ENCODE measurements at places on chromosomes 13 and 19. TPM values are rescaled to one million over a fixed set of nuclear protein-coding genes. Genes with fewer than 3 reads are reported as not detected.

DNA sequence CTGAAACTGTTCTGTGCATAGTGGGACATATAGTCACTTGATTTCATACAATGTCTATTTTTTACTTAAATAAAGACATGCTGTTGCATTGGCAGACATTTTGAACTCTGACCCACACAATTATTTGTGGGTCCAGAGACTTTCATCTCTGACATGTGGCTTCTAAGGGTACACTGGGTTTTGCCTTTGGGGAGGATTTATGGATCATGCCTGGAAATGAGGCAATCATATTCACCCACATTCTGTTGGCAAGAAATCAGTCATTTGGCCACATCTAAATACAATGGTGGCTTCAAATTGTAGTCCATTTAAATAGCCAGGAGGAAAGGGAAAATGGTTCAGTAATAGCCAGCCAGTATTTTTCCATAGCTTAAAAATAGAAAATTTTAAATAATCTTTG lies 238.3 kb upstream of the KLF12 start:
- no peak for DNase-seq

GRCh38 chr19:3054265-3054971 lies 7.9 kb downstream of the TLE5 start:
- no peak for DNase-seq

DNA sequence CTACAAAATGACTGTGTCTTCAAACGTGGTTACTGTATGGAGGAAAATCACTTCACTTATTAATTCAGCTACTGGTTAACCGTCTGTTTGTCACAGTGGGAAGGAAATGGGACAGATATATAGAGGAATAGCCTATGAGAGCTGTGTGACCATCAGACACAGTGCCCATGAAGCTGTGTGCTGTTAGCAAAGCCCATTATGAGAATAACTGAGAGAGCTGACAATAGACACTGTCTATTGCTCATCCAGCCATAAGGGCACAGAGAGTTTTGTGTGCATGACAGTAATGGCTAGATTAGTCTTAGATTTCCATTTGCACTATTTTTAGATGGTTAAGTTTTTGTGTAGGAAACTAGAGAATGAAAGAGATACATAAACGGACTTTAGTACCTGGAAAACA lies 64.1 kb upstream of the POSTN start:
- no peak for DNase-seq

DNA sequence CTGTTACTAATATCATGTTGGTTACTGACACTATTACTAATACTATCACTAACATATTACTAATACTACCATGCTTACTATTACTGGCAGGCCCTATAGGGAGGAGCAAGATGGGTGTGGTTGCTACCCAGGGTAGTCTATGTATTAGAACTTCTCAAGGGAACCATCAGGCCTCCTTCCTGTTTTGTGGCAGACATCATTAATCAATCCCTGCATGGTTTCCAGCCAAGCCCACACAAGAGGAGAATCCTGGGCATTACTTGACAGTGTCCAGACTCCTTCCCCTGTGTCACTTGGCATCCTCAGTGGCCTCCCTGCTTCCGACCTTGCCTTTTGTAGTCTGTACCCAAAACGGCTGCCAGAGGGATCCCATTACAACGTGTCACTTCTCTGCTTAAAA lies 8.9 kb downstream of the HAS1 start:
- no peak for DNase-seq

- DNase-seq = no peak
These were observed 2.1 kb upstream of the F10 start for GRCh38 chr13:113120300-113121182.

GRCh38 chr19:12636631-12637030 lies 25.9 kb downstream of the ZNF791 start:
- DNase-seq = no peak

DNA sequence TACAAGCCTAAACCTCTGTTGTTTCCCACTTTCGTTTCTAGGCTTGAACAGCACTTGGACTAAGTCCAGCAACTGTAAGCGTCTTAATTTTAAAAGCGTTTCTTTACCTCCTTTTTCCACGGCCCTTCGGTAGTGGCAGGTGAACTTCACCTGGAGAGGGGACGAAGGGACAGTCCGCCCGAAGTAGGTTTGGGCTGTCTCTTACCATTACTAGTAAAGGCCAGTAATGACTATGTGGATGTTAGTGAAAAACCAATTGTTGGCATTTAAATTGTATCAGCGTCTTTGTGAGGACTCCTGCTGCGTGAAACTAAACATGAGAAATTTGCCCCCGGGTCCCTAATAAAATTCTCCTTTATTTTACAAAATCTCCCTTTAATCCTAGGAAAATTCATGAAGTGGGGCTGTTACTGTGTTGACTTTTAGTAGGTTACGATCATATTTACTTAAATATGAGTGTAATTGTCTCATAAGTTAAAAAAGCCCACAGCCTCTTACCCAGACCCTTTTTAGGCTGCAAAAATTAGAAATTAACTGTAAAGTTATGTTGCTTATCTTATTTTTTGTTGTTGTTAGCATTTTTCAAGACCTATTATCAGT lies 983 bp downstream of the ITM2B start:
- DNase-seq = no peak

DNA sequence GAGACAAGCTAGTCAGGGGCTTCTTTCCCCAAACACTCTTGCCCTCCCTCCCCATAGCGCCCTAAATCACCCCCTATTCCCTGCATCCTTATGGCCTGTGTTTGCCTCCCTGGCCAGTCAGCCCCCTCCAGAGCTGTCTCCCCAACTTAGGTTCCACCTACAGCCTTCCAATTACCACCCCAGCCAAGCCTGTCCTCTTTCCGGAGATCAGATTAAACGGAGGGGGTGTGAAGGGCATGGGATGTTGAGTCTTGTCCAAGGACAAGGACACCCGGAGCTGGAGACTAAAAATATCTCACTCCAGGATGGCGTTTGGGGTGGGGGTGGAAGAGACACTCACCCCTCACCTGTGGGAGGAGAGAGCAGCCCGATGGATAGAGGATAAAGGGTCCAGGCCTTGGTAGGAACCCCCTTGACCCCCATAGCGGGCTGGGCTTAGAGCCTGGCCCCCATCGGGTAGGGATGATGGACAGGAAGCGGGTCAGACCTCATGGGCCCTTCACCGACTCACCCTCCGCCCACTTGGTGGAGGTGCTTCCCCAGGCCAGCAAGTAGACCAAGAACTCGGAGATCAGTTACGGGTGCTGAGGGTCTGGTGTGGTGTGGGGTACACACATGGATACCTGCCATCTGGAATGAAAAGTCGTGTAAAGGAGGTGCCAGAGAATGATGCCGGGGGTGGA lies 6.0 kb downstream of the ZNF865 start:
- no peak for DNase-seq

GRCh38 chr13:95822303-95822702 lies 145.4 kb downstream of the DNAJC3 start:
- DNase-seq = no peak

GRCh38 chr19:13795595-13796300 lies 505 bp downstream of the ZSWIM4 start:
- peak; percentile 24 for DNase-seq

DNA sequence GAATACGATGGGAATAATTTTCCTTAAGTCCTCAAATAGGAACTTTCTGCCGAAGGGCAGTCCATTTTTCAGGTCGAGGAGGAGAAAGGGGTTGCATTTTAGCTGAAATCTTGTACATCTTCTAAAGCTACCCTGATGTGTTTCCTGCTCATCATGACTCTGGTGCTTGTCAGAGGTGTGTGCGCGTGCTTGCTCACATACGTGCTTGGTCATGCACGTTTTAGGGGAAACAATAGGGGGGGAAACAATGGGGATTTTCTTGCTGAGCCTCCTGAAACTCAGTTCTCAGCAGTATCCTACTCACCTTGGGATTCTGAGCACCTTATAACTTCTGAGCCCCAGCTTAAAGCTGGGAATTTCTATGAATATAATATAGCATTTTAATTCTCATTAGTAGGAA lies 44.7 kb downstream of the TM9SF2 start:
- no peak for DNase-seq

DNA sequence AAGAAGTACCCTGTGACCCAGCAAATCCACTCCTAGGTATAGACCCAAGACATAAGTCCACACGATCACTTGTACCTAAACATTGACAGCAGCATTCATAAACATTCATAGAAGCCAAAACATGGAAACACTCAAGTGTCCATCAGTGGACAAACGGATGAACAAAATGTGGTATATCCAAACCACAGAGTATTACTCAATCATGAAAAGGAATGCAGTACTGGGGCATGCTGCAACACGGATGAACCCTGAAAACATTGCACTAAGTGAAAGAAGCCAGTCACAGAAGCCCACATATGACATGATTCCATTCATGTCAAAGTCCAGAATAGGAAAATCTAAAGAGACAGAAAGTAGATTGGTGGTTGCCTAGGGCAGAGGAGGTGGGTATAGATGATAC lies 22.8 kb upstream of the CCNE1 start:
- no peak for DNase-seq

- peak; percentile 63 for DNase-seq
These were observed 686 bp downstream of the SETDB2 start for GRCh38 chr13:49444524-49445395.

DNA sequence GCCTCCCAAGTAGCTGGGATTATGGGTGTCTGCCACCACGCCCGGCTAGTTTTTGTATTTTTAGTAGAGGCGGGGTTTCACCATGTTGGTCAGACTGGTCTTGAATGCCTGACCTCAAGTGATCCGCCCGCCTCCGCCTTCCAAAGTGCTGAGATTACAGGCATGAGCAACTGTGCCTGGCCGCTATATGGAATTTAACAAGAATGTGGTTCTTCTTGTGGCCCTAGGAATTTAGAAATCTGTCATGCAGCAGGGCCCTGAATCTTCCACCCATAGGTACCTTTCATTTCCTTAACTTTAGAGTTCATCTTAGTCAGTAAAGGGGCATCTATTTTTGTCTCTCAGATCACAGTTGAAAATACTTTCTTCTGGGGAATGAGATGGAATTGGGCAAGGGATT lies 25.6 kb upstream of the NDFIP2 start:
- no peak for DNase-seq

- no peak for DNase-seq
These were observed 97.1 kb downstream of the SIPA1L3 start for GRCh38 chr19:38004186-38004520.

DNA sequence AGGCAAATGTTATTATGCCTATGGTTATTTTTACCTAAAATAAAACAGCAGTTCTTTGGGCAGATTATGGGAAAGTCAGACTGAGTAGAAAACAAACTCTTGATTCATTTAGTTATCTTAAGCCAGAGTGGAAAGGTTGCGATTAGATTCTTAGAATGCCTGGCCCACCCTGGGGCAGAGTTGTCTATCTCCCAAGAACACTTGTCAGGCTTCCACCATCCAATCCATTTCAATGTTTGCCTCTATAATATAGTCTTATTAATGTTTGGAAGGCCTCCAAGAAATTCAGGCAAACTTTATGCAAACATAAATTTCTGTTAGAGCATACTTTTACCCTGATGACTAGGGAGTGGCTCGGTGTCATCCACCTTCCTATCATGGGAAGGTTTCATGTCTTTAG lies 207.0 kb downstream of the SLITRK6 start:
- DNase-seq = no peak

DNA sequence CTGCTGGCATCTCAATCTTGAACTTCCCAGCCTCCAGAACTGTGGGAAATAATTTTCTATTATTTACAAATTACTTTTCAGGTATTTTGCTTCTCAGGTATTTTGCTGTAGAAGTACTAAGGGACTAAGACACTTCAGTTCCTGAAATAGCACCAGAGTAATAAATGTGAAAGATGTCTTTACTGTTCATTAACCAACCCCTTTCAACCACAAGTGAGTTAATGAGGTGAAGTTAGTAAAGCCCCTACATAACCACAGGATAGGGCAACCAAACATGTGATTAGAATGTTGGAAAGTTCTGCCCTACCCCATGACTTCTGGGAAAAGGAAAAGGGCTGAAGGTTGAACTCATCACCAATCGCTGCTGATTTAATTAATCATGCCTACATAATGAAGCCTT lies 2.7 kb upstream of the ZNF345 start:
- DNase-seq = no peak

DNA sequence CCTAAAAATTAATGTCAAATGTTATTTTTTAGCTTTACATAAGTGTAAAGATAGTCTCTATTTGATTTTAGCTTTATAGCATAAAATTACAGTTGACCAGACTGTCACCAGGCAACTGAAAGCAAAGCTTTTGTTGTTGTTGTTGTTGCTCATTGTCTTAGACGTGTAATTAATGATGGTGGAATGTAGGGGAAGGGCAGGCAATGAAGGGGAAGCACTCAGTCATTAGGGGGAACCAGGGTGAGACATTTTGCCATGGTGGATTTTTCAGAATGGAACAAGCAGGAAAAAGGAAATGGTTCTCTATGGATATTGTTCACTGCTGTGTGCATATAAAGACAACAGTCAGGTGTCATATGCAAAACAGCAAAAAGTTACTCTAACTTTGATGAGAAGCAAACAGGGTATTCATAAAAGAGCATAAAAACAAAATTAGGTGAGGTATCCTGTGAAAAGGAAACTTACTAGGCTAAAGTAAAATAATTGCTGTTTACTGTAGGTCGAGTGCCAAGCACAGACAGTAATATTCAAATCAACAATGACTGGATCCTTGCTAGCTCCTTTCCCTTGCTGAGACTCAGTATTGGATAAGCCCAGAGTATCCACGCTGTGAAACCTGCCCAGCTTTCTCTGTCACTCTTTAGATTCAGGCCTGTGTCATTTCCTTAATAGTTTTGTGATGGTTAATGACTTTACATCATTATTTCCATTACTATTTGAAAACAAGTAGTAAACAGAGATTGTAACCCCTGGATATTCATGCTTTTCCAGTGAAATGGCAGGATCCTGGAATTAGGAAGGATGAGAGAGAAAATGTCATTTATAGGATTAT lies 110.5 kb downstream of the LRCH1 start:
- DNase-seq = no peak

GRCh38 chr19:52734331-52734892 lies 432 bp downstream of the ZNF611 start:
- DNase-seq = no peak

DNA sequence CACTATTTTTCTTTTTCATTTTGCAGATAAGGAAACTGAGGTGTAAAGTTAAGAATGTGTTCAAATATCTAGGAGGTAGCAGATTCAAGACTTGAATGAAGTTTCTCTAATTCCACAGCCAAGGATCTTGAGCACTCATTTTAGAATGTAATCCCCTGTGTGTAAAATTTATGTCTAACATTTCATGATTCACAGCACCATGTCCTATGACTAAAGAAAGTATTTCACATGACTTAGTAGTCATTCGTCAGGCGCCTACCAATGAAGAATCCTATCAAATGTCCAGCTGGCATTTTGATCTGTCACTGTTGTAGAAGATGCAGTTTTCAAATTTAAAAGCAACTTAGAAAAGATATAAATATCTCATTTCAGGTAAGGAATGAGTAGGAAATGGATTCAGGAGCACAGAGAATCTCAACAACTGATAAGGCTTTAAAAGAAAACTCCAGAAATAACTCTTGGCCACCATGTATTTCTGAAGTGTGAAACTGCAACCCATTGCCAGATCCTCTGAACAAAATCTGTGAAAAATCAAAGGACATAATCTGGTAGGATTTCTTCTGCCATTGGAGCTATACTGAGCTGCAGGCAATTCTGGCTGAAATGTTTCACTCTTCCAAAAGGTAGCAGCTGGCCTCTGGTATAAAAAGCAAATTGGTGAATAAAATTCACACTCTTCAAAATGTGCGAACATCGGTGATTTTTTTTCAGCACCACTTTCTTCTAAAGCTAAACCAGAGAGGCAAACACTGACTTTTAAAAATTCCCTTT lies 92.2 kb downstream of the DCLK1 start:
- DNase-seq = no peak

PSG6 gene
- total RNA-seq = not detected

ZNF121 gene
- 79.9 TPM for total RNA-seq

CASP14 gene
- not detected for total RNA-seq

KIRREL2 gene
- 1.4 TPM for total RNA-seq

SH2D3A gene
- 20.6 TPM for total RNA-seq

DAZAP1 gene
- total RNA-seq = 283 TPM

ERVV-1 gene
- total RNA-seq = not detected

OLFM2 gene
- total RNA-seq = 2.7 TPM
